ENCODE measurements at places on chromosomes 1 and 21. TPM values are rescaled to one million over a fixed set of nuclear protein-coding genes. Genes with fewer than 3 reads are reported as not detected.

LCE1F gene
- total RNA-seq: not detected

LCE1B gene
- not detected for total RNA-seq

WNT4 gene
- total RNA-seq: not detected

ACKR1 gene
- not detected for total RNA-seq

CLIC6 gene
- total RNA-seq: 0.37 TPM

RSPO1 gene
- total RNA-seq: not detected

GRCh38 chr1:111099289-111099688 lies 40.6 kb downstream of the DRAM2 start:
- no peaks in the 10 kb centered on the region for H3K4me1 ChIP-seq
- no peaks in the 10 kb centered on the region for H3K36me3 ChIP-seq
- H3K27me3 ChIP-seq: no peaks in the 10 kb centered on the region

- H3K4me1 ChIP-seq: no peaks in the 10 kb centered on the region
- H3K4me3 ChIP-seq: no peak overlapping the region
- no peaks in the 10 kb centered on the region for H3K27me3 ChIP-seq
Measured at GRCh38 chr1:11031624-11032262, 15.3 kb downstream of the MASP2 start.

GRCh38 chr1:242212401-242212800 lies 213.5 kb upstream of the MAP1LC3C start:
- no peaks in the 10 kb centered on the region for H3K27me3 ChIP-seq
- H3K36me3 ChIP-seq: no peaks in the 10 kb centered on the region
- no peak overlapping the region for H3K27ac ChIP-seq
- H3K4me1 ChIP-seq: no peaks in the 10 kb centered on the region
- no peak for DNase-seq

DNA sequence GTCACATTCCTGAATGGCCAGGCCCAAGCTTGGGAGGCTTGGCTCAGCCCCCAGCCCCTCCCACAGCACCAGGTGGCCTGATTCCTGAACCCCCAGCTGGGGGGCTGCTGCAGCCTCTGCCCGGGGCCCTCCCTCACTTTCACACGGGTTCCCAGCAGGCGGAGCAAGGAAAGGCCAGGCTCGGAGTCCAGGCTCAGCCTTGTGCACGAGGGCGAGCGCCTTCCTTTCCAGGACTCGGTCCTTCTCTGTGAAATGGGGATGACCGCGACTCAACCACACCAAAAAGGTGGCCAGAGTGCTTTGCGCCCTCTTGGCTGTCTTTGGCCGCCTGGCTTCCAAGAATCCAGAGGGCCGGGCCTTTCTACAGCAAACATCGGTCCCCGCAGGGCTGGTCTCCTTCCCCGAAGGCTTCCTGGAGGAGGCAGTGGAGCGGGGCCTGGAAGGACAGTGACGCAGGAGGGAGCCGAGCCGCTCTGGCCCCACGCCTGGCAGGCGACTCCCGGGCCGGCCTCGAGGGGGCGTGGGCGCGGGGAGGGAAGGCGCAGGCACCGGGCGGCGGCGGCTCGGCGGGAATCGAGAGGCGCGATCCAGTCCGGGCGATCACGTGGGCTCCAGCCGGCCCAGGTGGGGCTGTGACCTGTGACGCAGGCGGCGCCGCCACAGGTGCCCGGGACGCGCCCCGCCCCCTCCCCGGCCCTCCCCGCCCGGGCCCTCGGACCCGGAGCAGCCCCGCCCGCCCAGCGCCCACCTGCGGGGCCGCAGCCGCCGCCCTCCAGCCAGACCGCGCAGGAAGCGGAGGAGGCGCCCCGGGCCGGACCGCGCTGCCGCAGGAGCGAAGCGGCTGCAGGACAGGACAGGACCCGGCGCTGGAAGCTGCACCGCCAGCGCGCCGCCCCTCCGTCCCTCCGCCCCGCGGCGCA lies at the start of gene ARHGEF16:
Gene ARHGEF16, plus strand, starts transcription at position 775 of the 920 bp plus-strand sequence. CDS start 8,420 bp downstream, outside the sequence.
- DNase-seq: peak; percentile 22
- peaks cover 20% of the 10 kb centered on the region for H3K27me3 ChIP-seq
- H3K4me1 ChIP-seq: peaks cover 11% of the 10 kb centered on the region
- H3K27ac ChIP-seq: no peak within 1 kb of the TSS

DNA sequence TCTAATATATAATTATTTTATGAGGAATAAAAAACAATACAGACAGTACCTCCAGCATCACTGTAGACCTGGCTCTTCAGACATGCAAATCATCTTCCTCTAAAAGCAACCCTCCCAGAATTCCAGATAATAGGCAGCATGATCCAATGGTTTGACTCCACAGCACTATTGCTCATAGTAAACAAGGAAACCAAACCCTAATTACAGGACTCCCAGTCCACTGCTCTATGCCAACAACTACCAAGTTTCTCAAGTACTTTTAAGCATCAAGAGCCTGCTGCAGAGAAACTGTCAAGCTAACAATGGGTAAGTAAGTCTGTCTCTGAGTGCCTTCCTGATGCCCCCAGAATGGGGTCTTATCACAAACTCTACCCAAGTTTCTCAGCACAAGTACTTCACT lies 57.2 kb downstream of the EYA3 start:
- H3K27ac ChIP-seq: no peak overlapping the region
- peaks cover 17% of the 10 kb centered on the region for H3K36me3 ChIP-seq
- no peaks in the 10 kb centered on the region for H3K4me1 ChIP-seq
- H3K4me3 ChIP-seq: no peak overlapping the region
- no peaks in the 10 kb centered on the region for H3K27me3 ChIP-seq

DNA sequence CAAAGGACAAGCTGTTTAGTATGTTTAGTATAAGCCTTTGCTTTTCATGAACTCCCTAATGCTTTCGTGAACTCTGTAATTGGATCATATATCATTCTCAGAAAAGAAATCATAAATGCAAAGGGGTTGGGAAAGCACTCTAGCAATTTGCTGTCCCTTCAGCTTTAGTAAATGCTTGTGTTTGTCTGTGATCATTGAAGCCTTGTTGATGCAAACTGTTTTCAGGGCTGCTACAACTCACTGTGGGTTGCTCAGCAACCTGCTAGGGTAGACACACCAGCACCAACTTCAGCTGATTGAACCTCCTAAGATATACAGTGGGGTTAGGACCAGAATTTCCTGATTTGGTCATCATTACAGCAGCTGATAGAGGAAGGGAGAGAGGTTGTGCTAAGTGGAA lies 95.0 kb downstream of the SGIP1 start:
- no peak overlapping the region for H3K27ac ChIP-seq
- no peaks in the 10 kb centered on the region for H3K36me3 ChIP-seq
- H3K27me3 ChIP-seq: no peaks in the 10 kb centered on the region
- no peaks in the 10 kb centered on the region for H3K4me1 ChIP-seq

DNA sequence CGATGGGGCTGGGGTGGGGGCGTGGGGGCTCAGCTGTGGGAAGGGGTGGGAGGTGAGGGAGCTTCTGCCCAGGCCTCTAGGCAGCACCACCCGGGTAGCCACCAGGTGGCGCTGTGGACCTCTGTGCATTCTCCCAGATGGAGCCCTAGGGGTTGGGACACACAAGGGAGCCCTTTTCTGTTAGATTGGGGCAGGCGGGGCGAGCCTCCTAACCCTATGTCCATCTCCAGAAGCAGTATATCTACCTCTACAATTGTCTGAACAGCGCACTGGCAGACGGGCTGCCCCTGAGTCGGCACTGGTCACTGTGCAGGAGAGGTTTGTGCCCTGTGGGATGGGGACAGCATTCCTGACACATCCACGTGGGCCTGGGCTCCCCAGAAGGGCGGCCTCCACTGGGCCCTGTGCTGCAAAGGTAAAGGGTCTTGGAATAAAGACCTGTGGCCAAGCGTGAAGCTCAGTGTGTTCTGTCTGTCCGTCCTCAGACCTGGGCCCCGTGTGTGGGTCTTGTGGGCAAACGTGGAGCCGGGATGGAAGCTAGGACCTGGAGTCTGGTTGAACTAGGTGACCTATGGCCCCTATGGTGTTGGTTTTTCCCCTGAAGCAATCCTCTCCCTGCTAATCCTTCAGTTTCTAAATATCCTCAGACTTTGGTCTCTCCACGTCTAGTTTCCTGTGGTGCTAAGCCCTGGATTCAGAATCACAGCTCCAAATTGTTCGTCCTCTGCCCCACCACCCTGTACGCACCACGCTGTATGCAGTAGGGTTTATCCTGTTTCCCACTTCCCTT lies 4.4 kb upstream of the LGR6 start:
- H3K27ac ChIP-seq: no peak overlapping the region
- no peak overlapping the region for H3K4me3 ChIP-seq
- DNase-seq: peak; percentile 85
- H3K27me3 ChIP-seq: peaks cover 13% of the 10 kb centered on the region

Data from CD8-positive, alpha-beta memory T cell (primary cell).